ENCODE measurements at places on chromosomes 12 and 14.

DNA sequence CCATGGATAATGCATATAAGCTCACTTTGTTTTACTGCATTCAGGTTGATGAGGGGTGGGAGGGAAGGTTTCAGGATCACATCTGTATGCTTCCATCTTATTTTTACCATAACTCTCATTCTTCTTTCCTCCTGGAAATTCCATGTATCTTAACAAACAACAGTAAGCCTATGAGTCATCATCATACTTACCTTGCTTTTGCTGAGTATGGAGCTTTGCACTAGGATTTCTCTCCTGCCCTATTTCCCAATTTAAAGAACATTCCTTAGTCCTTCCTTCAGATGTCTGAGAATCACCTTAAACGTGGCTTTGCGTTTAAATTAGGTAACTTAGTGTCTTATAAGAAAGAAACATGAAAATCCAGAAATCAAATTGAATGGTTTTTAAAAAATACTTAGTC is 1.6 kb upstream of the CLEC14A start:
- DNase-seq: no peak

DNA sequence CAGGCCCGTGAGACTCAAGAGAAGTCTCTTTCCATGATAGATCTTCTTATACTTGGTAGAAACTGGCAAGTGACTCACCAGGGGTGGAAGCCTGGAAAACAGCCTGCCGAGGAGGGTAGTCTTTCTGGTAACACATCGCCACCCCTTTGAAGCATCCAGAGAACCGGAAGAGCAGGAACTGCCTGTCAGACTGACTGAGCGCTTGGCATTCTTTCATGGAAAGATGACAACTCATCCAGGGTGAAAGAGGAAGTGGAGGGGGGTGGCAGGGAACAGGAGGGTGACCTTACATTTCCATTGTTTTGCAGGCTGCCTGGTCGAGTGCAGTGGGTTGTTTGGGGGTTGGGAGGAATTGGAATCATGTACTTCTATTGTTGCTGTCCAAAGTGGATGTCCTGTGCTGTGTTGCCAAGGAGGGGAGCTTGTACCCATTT is 34.5 kb downstream of the PRKCH start:
- DNase-seq: no peak

DNA sequence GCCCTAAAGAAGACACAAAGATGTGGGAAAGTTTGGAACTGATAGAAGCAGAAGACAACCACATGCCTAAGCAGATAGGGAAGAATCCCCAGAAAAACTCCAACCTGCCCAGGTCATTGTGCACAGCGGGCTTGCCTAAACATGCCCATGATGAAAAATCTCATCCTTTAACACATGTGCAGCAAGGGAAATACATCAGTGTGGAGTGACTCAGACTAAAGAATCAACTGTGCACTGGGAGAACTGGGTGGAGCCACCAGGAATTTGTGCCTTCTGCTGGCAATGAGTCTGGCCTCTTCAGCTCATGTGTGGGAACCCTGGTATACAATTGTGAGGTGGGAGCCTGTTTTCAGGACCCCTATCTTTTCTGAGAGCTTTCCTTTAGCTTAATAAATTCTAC is 398.5 kb downstream of the FSCB start:
- DNase-seq: no peak

GRCh38 chr12:95107362-95107761 is 33.9 kb upstream of the NR2C1 start:
- peak; percentile 56 for DNase-seq

GRCh38 chr14:72947366-72948160 is 21.3 kb downstream of the DCAF4 start:
- no peak for DNase-seq

DNA sequence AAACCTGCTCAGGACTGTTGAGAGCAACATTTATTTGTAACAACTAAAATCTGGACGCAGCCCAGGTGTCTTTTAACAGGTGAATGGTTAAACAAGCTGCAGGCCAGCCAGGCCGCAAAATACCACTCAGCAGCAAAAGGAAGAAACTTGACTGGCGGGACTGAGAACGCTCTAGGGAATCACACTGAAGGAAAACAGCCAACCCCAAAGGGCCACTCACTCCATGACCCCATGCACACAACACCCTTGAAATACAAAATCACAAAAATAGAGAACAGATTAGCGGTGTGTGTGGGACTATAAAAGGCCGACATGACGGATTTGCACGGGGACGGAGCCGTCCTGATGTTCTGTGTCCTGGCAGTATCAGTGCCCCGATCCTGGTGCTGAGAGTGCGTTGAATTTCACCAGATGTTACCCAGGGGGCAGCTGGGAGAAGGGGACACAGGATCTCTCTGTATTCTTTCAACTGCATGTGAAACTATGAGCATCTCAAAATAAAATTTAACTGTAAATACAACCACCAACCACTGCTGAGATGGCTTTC is 23.0 kb downstream of the VPS37B start:
- no peak for DNase-seq

DNA sequence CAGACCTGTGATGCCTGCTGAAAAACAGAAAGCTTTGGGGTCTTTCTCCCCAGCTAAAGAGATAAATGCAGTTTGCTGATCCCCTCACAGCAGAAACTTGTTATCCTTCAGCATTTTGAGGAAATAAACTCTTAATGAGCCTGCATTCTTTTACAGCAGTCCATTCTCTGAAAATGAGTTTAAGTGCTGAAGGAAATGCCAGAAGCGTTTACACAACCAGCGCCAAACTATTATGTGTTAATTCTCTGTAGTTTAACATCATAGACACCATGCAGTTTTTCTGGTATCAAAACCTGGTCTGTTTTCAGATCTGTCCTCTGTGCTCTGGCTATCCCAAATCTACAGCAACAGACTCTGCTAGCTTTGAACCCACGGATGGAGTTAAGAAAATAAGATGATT is 291.3 kb downstream of the NPAS3 start:
- no peak for DNase-seq

DNA sequence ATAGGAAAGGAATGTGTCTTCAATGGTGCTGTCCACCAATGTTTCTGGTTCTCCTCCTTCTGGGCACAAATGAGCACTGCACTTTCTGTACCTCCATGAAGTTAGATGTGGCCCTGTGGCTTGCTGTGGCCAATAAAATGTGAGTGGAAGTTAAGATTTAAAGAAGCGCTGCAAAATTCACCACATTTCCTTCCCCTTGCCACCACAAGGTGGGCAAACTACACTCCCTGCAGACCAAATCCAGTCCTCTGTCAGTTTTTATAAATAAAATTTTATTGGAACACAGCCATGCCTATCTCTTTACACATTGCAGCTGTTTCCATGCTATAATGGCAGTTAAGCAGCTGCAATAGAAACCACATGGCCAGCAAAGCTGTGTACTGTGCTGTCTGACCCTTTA is 141.4 kb upstream of the TMPO start:
- DNase-seq: no peak

GRCh38 chr14:105863296-105864108 is 337.1 kb downstream of the TMEM121 start:
- no peak for DNase-seq

DNA sequence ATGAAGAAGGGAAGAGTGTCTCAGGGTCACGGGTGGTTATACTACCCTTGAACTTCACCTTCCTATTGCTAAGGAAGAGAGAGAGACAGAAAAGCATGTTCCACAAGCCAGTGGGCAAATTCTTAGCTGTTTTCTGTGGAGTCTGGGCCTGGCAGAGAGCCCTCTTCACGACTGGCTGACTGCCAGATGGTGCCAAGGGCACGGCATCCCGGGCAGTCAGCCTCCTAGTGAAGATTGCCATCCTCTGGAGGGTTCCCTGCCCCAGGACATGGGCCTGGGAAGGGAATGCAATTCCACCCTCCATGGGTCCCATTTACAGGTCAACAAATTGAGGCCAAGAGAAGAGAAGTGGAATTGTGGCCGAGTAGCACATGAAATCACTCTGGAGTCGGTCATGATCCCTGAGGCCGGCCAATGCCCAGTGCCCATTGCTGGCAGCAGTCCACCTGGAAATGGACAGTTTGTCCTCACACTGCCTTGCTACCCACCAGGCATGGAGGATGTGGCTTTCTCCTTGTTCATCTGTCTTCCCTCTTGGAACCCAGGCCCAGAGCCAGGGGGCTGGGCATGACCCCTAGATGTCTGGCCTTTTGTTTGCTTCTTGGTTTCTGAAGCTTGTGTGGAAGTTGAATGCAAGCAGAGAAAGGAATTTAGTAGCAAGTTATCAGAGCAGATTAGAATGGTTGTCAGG is 9.9 kb downstream of the TUNAR start:
- no peak for DNase-seq

All from fibroblast of villous mesenchyme (primary cell).